ENCODE measurements at places on chromosomes 3 and 15.
A peak's percentile ranks its signal among the peaks of the same experiment; 100 is the strongest.

DNA sequence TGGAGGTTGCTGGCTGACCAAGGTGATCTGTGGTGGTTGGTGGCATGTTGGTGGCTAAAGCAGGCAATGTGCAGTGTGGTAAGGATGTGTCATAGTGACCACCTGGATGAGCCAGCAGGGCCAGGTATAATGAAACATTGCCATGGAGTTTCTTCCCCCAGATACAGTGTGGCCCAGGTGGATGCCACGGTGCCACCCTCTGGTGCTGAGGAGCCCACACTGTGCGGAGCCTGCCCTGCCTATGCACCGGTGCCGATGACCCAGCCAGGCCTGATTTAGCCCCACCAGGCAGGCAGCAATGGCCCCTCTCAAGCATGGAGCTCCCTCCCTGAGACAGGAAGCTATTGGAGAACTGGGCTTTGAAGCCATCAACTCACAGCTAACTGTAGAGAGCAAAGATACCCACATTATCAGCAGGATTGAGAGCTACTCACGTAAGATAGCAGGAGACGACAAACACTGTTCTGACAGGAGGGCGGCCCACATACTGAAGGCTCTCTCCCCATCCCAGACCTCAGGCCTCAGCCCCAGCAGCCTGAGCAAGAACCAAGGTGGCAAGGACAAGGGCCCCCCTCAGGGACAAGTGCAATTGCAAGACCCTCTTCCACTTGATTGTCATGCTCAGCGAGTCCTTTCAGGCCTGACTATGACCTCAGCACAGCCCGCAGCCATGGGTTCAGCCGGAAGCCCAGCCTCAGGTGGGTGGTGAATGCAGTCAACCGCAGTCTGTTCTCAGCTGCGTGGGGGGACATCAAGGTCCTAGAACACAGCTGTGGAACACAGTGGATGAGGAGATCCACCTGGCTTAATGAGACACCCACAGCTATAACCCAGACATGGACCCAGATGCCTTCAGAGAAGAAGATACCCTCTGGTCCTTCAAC is 82.8 kb upstream of the CDV3 start:
- no peak for DNase-seq

DNA sequence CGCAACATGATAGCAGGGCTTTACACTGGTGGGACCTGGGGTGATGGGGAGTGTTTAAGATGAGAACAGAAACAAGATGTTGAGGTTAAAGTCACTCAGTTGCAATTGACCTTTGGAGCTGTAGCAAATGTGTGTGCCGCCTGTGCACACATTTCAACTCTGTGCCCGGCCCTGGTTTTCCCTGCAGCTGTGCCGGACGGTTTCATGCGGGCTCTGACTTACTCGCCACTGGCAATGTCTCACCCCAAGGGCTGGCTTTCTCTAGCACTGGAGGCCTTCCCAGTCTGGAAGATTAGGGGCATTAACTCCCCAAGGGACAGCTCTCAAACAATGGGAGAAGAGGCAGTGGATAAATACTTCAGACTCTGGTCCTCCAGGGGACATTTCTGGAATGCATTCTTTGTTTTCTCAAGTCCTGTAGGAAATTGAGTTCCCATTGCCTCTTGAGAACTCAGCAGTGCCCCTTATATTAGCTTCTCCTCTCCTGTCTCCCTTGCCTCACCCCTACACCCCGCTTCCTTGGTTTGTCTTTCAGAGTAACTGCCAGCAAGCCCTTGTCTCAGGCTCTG is 152.5 kb downstream of the EDEM1 start:
- DNase-seq = no peak

GRCh38 chr3:188489639-188490405 is 335.9 kb downstream of the LPP start:
- DNase-seq = no peak

- no peak for DNase-seq
These were observed 178.7 kb downstream of the THRB start for GRCh38 chr3:24315971-24316370.

GRCh38 chr15:70098153-70098460 is 390 bp upstream of the TLE3 start:
- no peak for DNase-seq

DNA sequence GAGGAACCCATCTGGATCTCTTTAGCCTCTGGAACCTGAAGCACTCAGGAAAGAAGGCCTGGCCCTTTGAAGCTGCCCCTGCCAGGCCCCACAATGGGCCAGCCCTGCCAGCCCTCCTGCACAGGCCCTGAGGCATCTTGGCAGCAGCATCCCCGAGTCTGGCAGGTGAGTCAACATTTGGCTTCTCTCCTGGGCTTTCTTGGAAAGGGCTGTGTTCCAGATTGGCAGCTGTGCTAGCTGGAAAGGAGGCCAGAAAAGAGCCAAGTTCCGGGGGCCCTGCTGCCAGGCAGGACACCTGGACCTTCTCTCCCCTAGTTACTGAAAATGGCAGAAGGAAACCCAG is 187.2 kb downstream of the SHQ1 start:
- DNase-seq = peak; percentile 35

GRCh38 chr3:143668924-143669790 is 179.1 kb downstream of the SLC9A9 start:
- no peak for DNase-seq

- no peak for DNase-seq
These were observed 21.9 kb downstream of the POLR2M start for GRCh38 chr15:57728436-57728835.

DNA sequence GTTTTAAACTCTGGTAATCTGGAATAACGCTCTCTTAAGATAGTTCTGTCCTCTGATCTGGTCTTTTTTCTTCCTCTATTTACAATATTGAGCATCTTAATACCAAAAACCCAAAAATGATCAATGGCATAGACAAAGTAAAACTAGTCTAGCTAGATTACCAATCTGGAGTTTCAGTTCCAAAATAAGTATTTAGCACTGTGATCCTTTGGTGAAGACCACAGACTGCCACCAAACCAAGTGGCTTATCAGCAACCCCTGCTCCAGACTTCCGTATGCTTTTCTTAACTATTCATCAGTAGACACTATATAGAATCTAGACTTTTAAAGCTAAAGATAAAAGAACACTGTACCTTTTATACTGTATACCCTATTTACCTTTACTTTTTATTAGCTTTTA is 35.5 kb upstream of the MAN2C1 start:
- DNase-seq = no peak

DNA sequence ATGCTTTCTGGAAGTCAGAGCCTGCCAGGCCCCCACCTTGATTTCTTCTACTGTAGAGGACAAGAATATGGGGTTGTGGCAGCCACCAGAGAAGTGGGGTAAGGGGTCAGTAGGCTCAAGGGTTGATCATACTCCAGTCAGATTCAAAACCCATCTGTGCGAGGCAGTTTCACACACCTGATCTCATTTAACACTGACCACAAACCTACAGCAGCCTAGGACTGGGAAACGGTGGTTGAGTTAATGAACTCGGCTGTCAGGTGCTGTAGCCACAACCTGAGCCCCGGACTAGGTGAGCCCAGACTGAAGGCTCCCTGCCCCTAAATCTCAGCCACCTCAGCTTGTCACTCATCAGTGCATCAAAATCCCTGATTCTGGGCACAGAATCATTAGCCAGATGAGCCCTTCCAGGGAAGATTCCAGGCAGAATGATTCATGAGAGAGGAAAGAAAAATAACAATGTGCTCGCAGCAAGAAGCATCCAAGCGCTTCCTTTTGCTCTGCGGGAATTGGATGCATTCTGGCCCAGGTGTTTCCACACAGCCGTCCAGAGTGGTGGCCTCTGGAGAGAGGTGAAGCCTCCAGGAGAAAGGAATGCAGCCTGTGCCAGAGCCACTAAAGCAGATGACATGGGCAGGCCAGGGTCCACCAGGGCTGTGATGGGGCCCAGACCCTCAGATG is 102.1 kb downstream of the SRGAP3 start:
- DNase-seq = no peak

DNA sequence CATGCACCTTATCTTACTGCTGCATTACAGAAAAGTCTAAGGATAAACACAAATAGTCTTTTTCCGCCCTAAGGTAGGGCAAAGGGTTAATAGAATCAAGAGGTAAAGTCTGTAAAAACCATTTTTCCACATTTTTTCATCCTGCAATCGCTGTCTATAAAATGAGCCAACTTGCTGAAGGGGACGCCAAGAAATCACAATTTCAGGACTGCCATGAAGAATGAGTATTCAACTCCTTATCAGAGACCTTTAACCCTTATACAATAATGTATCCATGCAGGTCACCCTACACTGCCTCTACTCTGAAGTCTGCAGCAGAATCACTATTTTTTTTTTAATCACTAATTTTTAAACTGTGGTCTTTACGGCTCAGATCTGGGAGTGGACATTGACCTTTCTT is 1.1 kb upstream of the DNAJC13 start:
- DNase-seq = no peak

- DNase-seq = peak; percentile 8
These were observed 10.1 kb downstream of the ITGA11 start for GRCh38 chr15:68421798-68422402.

GRCh38 chr3:134342259-134342658 is 32.0 kb downstream of the AMOTL2 start:
- DNase-seq = no peak

GRCh38 chr3:23646184-23646920 is 159.4 kb upstream of the UBE2E1 start:
- DNase-seq = no peak

GRCh38 chr15:99421172-99421656 is 144.6 kb upstream of the MEF2A start:
- DNase-seq = peak; percentile 12

GRCh38 chr15:52464478-52464877 is 64.2 kb downstream of the MYO5A start:
- no peak for DNase-seq

- no peak for DNase-seq
These were observed 50.4 kb downstream of the KLF13 start for GRCh38 chr15:31377030-31377429.

GRCh38 chr3:161894657-161895056 is 398.0 kb downstream of the OTOL1 start:
- DNase-seq = no peak

DNA sequence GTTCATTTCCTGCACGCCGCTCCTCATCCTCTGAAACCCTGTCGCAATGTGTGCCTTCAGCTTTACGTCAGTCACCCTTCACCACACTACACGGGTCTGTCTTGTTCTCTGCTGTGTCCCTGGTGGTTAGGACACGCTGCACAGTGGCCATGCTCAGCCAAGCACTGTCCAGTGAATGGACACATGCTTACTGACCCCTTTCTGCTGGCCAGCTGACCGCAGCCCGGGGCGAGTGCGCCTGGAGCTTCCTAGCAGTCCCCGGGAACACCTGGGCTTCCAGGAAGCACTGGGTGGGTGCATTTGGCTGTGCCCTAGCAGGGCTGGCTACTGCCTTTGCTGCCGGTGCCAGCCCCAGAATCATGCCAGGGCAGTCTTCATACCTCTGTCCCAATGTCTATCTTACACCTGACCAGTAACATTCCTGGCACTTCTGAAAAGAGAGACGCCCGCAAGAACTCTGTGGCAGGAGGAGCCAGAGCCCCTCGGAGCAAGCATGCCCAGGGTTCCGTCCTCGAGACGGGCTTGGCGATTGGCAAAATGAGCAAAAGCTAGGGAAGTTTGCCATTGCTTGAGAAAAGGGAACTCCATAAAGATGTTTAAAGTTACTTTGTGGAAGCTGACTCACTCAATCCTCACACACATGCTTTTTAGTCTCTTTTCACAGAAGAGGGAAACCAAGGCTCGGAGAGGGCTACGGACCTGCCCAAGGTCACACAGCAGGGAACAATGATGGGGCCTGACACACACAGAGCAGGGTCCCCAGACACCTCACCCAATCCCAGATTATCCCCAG is 15.7 kb upstream of the ZXDC start:
- no peak for DNase-seq
